Fibroblast of skin of left quadriceps (primary cell): ENCODE measurements at places on chromosomes 5 and 9.
A peak's percentile ranks its signal among the peaks of the same experiment; 100 is the strongest.

- DNase-seq = no peak
Observed at GRCh38 chr5:176441921-176442323, 6.3 kb upstream of the FAF2 start.

- DNase-seq = no peak
Observed at GRCh38 chr5:18881615-18882014, 1106.4 kb downstream of the CDH18 start.

DNA sequence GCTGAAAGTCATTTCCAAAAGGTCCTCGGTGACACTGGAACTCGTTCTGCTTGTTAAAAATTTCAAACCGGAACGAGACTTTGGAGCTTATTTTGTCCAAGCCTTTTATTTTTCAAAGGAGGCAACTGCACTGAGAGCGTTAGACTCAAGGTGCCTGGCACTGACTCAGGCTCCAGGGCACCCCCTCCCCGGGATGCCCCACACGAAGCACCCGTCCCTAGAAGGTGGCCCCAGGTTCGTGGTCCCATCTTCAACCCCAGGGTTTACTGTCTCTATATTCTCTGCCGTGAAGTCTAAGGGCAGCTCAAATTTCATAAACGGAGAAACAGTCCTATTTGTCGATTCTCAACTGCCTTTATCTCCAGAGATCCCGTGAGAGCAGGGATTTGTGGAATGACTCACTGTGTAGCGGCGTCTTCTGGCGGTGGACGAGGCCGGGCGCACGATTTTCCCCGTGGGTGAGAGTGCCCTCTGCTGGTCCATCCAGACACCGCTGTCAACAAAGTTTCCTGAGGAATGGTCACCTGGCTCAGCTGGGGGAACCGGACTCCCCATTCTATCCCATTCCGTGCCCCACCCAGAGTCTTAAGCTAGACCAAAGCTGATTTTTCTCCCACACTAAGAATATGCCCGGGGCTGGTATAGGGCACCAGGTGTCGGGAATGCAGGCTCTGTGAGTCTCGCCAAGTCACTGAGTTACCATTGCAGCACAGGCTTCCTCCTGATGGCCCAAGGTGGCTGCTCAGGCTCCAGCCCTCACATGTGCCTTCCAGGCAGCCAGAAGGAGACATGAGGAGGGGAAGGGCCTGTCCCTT is 27.1 kb upstream of the SLC6A19 start:
- DNase-seq = peak; percentile 47

DNA sequence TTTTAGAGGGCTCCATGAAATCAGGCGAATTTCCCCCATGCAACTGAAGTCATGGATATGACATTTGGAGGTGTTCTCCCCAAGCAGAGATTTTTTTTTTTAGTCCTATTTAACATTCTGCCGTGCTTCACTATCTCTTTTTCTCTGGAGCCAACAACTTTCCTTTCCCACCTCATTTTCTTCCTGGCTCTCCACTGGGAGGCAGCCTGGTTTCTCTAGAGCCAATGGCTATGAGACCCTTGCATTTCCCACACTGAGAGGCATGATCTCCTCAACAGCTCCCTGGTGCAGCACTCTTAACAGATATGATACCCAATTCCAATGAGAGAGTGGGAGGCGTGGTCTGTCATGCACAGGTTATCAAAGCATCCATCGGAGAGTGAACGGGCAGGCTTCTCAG is 310.8 kb downstream of the DRD1 start:
- DNase-seq = no peak

GRCh38 chr9:93301291-93301811 is 117.4 kb downstream of the WNK2 start:
- no peak for DNase-seq

- DNase-seq = peak; percentile 41
Observed at GRCh38 chr9:128045831-128046230, 21.3 kb downstream of the NAIF1 start.
